ENCODE measurements at places on chromosomes 16 and 17.
A peak's percentile ranks its signal among the peaks of the same experiment; 100 is the strongest.

DNA sequence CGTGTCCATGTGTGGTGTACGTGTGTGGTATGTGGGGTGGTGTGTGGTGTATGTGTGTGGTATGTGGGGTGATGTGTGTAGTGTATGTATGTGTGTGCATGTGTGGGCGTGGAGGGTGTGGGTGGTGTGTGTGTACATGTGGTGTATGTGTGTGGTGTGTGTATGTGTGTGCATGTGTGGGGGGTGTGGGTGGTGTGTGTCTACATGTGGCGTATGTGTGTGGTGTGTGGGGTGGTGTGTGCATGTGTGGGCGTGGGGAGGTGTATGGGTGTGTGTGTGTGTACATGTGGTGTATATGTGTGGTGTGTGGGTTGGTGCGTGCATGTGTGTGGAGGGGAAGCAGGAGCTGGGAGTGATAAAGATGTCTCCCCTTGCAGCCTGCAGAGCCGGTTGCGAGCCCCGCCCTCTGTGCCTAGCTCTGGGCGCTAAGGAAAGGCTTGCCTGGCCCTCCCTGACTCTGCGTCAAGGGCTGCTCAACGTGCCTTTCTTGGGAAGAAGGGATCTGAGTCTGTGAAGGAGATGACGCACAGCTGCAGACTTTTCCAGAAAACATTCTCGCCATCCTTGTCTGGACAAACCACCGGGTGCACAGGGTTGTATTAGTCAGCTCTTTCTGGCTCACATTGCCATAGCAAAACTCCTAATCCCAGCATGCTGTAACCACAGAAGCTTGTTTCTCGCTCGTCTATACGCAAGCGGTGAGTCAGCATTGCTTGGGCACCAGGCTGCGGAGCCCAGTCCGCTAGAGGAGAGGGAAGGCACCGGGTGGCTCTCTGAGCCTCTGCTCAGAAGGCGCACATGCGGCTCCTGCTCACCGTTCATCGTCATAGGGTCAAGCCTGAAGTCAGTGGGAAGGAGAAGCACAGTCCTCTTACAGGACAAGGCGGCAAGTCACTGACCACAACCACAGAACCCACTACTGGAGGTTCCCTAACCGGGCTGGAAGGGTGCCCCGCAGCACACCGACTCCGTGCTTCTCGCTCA, 2.0 kb upstream of the CD300H start:
- DNase-seq = no peak

GRCh38 chr16:6672507-6672906, 660.1 kb upstream of the RBFOX1 start:
- DNase-seq = no peak

- DNase-seq = no peak
Observed at GRCh38 chr17:7352910-7353635, 1.1 kb downstream of the KCTD11 start.

- DNase-seq = no peak
Observed at GRCh38 chr16:26281381-26282110, 589.8 kb downstream of the HS3ST4 start.

- DNase-seq = peak; percentile 6
Observed at GRCh38 chr16:1871974-1872635, at the start of gene MEIOB. Gene MEIOB, minus strand, starts transcription at chr16:1872164. Its CDS starts 3,989 bp downstream, at chr16:1868175.

- DNase-seq = no peak
Observed at GRCh38 chr16:22648941-22649340, 138.2 kb downstream of the NPIPB5 start.

GRCh38 chr16:84618581-84619460, 943 bp upstream of the COTL1 start:
- no peak for DNase-seq

DNA sequence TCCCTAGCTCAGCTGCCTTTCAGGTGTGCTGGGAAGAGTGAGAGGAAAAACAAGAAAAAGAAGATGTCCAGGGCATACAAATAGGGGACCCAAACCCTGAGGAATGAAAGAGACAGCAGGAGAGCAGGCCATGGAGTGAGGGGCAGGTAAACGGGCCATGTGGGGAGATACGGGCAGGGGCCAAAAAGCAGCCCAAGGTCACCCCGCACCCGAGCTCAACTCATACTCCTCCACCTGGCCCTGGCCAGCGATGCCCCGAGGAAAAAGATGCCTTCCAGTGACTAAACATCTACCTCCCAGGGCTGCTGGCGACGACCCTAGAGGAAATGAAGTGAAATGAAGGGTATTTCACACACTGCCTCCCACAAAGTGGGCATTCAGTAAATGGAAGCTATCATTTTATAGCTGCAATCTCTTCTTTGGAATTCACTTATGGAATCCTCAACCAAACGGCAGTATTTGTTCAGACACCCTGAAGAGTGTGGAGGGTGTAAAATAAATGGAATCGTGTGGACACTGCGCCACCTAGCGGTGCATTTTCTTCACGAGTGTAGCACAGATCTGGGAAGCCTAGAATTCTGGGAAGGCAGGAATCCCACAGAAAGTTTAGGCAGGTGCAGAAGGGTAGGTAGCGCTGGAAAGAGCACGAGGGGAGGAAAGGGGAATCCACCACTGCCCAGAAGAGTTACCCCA, 14.9 kb downstream of the ELAC2 start:
- DNase-seq = no peak
